Lung (tissue), 17 donors: ENCODE measurements at places on chromosomes 13 and 19.

GRCh38 chr19:15680478-15681322 lies 7.8 kb downstream of the CYP4F12 start:
- DNase-seq, result no peak

DNA sequence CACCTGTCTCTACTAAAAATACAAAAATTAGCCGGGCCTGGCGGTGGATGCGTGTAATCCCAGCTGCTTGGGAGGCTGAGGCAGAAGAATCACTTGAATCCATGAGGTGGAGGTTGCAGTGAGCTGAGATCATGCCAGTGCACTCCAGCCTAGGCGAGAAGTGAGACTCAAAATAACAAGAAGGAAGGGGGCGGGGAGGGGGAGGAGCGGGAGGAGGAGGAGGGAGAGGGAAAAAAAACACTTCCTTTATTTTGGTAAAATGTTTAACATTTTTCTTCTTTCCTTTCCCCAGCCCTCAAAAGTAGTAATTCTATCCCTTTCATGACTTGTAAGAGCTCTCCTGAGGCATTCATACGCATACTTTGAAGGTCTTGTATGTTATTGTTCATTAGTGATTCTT lies 44.3 kb downstream of the SPRY2 start:
- DNase-seq, result no peak

- DNase-seq, result peak; percentile 76
Measured at GRCh38 chr13:81017513-81018152, 676.7 kb upstream of the SPRY2 start.

DNA sequence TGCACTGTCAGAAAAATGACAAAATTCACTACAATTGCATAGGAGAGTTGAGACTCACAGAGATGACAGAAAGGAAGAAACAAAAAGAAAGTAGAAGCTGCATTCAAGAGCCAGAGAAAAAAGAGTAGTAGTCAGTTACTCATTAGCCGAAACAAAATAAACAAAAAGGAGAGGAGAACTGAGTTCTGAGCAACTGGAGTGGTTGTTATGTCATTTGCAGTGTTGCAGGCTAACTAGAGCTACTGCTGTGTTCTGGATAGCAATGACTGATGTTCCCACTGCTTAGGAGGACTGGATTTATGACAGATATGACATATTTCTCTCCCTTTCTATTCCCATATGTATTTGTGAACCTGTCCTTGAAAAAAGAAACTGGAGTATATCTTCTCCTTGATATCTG lies 482.6 kb downstream of the RFC3 start:
- DNase-seq, result no peak

- no peak for DNase-seq
Measured at GRCh38 chr13:29561918-29562317, 33.6 kb downstream of the SLC7A1 start.

DNA sequence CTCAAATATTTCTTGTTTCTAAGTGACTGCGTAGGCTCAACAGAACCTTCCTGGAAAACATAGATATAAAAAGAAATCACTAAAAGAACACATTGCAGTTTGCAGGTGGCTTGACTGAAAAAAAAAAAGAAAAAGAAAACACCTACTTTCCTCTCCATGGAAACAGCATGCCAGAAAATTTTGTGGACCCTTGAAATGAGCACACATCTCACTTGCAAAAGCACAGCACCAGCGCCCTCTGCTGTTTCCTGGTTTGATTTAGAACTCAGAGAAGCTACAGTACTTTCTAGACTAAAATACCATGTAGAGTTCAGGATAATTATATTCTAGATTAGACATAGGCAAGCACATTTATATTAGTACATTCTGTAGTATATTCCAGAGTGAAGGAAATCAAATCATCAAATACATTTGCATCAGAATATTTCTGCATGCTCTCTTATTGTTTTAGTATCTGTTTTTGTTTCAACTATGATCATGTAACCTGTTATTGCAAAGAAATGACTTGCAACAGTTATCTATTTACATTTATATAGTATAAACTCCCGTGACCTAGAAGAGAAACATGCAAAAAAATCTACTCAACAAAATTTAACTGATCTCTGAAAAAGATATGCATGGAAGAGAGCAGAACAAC lies 22.3 kb upstream of the XPO4 start:
- DNase-seq, result peak; percentile 92

GRCh38 chr19:533364-534058 lies 2.0 kb downstream of the CDC34 start:
- DNase-seq, result no peak

DNA sequence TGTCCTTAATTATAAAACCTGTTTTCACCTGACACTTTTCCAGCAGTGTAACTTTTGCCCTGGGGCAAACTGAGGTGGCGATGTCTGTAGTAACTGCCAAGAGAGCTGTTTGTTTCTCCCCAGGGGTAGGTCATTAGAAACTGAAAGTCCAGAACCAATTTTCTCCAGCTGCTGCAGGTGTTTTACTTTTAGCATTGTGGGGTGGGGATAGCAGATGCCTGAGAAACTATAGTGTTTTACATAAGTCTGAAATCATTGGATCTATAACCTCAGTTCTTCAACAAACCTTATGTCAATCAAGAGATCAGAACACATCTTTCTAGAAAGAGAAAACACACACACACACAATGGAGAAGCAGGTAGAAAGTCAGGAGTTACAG lies 92.7 kb downstream of the LHFPL6 start:
- DNase-seq, result no peak

DNA sequence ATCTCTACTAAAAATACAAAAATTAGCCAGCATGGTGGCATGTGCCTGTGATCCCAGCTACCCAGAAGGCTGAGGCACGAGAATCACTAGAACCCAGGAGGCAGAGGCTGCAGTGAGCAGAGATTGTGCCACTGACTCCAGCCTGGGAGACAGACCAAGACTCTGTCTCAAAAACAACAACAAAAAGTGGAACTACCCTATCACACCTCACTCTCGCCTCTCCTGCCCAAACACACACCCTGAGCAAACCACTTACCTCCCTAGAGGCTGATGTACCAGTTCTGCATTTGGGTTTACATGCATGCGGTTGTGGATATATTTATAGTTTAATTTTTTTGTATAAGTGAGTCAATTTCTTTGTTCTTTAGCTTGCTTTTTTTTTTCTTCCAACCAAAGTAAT lies 7.7 kb upstream of the PTOV1 start:
- DNase-seq, result no peak

GRCh38 chr19:33535226-33535625 lies 13.6 kb upstream of the PEPD start:
- no peak for DNase-seq
